Stimulated activated CD4-positive, alpha-beta T cell treated with anti-CD3 and anti-CD28 coated beads, Interleukin-1b, Interleukin-23, amount 100 ng/mL, for 1 hour (primary cell): ENCODE measurements at places on chromosomes 6 and 20.

DNA sequence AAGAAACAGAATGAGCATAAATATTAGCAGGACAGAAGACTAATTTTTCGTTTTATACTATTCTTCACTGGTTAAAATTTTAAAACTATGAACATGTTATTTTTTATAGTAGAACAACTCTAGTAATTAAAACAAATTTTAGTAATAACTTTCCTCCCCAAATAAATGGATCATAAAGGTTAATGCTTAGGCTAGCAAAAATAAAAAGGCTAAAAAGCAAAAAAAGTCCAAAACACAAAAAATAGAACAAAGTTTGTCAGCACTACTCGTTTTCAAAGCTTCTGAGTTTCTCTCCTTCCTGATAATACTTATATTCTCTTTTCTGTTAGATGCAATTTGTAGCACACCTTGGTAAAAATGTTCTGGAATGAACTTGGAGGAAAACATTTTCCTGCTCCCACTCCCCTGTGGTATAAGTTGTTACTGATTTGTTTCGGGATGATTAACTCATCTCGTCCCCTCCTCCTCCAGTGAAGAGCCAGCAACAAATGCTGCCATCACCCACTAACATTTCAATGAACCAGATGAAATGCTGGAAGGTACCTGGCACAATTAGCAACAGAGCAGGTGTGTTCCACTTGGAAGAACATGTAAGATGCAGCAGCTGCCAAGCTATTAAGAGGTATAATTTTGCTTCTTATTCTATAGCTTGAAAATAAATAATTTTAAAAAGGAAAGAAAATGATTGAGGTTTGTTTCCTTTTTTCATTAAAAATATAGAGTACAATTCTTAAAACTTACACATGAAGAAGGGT lies 130.5 kb downstream of the MYB start:
- DNase-seq, result no peak

DNA sequence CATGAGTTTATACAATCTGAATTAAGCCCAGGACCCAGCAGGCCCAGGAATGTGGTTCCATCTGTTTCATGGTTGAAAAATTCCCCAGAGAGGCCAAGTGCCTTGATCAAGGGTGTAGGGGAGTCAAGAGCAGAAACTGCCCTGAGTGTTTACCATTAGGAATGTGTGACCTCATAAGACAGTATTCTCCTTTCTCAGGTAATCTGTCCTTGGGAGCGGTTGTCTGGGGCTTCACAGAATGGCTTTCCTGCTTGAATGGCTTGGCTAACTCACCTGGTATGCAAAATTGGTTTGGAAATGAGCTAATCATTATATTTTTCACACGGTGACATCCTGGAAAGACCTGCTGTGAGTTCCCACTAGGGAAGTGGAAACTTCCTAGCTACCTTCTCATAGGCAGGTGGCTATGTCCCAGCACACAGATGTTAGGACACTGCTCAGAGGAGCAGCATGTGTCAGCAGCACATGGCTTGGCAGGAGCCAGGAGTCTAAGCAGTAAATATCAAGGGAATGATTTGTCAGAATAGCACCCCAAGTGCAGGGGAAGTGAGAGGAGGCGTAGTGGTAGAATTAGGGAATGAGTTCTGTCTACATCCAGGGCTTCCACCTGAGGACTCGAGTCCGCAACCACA lies 17.7 kb downstream of the CLIC5 start:
- no peak for DNase-seq

DNA sequence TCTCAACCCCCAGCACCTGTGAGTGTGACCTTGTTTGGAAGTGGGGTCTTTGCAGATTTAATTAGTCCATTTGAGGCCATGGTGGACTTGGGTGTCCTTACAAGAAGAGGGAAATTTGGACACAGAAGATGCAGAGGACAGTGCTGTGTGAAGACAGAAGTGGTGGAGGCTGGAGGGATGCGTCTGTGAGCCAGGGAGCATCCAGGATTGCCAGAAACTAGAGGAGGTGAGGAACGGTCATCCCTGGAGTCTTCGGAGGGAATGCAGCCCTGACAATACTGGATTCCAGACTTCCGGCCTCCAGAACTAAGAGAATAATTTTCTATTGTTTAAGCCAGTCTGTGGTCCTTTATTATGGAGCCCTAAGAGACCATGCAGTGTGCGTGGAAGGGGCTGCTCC lies 22.9 kb upstream of the NPBWR2 start:
- no peak for DNase-seq

DNA sequence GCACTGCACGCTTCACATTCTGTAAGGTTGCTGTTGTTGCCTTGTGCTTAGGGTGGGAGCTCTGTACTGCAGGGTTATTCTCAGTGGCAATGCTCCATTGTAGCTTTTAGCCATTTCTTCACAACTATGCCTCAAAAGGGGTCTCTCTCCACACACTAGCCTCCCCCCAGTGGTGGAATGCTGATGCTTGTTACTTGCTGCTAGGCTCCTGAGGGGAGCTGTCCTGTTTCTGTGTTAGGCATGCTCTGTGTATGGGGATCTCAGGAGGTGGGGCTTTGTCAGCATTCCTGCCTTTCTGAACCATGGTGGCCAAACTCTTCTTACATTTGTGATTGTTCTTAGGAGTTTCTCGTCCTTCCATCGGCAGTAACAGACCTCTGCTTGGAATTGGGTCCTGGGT lies 18.8 kb downstream of the TMEM170B start:
- no peak for DNase-seq

DNA sequence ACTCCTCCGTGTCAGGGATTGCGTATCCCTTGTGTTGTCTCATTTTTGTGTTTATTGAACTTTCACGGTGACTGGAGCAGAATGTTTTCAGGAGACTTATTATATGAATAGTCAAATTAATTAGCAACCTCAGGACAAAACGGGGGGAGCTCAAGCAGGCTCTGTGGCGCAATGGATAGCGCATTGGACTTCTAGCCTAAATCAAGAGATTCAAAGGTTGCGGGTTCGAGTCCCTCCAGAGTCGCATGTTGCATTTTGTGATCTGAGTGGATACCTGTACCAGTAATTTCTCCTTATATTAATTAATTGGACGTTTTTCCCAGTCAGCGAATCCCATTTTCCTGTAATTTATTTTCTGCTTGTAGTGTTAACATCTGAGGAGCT lies 89.1 kb upstream of the ZNF184 start:
- DNase-seq, result no peak

- no peak for DNase-seq
Measured at GRCh38 chr6:96212066-96212465, 196.3 kb downstream of the FUT9 start.
